Chondrocyte (in vitro differentiated cells): ENCODE measurements at places on chromosomes 5 and 9. TPM values are rescaled to one million over a fixed set of nuclear protein-coding genes. Genes with fewer than 3 reads are reported as not detected.
A peak's percentile ranks its signal among the peaks of the same experiment; 100 is the strongest.

DNA sequence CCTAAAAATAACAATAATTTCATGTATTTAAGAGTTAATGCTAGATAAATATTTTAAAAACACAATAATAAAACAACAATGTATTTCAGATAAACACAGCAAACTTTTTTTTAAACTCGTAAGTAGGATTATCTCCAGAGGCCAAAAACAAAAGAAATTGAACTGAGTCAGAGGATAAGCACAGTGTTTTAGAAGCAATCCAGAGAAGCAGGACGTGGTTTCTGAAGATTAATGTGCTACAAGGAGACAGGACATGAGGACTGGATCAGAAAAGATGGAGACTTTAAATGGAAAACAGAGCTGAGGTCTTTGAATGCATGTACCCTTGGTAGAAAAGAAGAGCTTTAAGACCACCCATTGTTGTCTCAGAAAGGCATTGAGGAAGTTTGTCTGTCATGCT, 491.2 kb upstream of the TLE4 start:
- no peak overlapping the region for H3K27ac ChIP-seq
- H3K4me1 ChIP-seq = no peaks in the 10 kb centered on the region

DNA sequence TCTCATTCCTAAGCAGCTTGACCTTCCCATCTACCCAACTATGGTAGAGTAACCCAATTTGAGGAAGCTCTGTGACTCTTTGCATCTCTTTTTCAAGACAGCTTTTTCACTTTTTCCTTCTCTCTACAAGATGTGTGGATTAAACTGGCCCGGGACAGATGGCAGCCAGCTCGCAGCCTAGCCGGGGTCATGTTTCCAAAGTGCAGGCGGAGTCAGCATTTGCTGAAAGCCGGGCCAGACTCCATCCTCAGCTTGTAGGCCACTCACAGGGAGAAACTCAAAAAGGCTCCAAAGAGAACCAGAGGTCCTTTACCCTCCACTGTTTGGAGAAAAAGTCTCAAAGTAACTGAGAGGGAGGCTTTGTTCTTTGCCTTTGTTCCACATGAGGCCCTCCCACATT, 286.8 kb upstream of the PANK3 start:
- no peak for DNase-seq
- no peaks in the 10 kb centered on the region for H3K36me3 ChIP-seq
- H3K27me3 ChIP-seq = no peaks in the 10 kb centered on the region
- H3K4me3 ChIP-seq = no peak overlapping the region
- H3K27ac ChIP-seq = no peak overlapping the region

DNA sequence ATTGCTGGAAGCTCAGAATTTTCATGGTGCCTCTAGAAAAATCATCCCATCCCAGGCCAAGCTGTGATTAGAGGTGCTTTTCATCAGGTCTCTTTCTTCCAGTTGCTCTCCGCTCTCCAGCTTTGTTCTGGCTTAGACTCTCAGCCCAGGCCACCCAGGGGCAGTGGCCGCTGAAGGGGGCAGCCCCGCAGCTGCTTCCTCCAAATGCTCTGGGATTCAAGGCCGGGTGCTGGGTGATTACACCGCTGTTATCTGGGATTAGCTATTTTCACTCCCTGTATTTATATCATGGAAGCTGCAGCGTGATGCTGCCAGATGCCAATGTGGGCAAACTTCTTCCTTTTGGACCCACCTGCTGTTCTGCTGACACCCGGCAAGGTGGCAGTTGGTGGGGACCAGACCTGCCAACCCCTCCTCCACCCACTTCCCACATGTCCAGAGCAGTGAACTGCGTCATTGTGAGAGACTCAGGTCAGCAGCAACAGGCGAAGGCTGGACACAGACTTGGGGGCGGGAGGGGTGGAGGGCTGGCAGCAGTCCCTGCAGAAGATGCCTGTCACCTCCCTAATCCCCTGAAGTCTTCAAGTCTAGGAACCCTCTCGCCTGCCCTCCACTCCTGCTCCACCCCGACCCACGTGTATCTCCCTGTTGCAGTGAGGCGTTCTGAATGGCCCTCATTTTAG, 33.9 kb upstream of the NKX2-5 start:
- H3K4me3 ChIP-seq = no peak overlapping the region
- no peaks in the 10 kb centered on the region for H3K4me1 ChIP-seq
- H3K27ac ChIP-seq = no peak overlapping the region
- no peaks in the 10 kb centered on the region for H3K36me3 ChIP-seq

GRCh38 chr5:96023518-96023917, 61.9 kb upstream of the ELL2 start:
- H3K27ac ChIP-seq = peak overlapping the region; percentile 67
- H3K36me3 ChIP-seq = no peaks in the 10 kb centered on the region
- DNase-seq = no peak
- H3K27me3 ChIP-seq = no peaks in the 10 kb centered on the region

GLRA1 gene
- total RNA-seq = not detected in 3 replicates

GOLM1 gene
- total RNA-seq = 55.0 to 88.8 TPM (median 56.0 TPM) in 3 replicates

OBP2B gene
- total RNA-seq = not detected in 3 replicates
